ENCODE measurements at places on chromosomes 4 and X.
A peak's percentile ranks its signal among the peaks of the same experiment; 100 is the strongest.

- no peak for DNase-seq
These were observed 107.2 kb upstream of the PGRMC2 start for GRCh38 chr4:128394778-128395177.

GRCh38 chr4:15891312-15891711 lies 47.2 kb downstream of the FGFBP1 start:
- no peak for DNase-seq

DNA sequence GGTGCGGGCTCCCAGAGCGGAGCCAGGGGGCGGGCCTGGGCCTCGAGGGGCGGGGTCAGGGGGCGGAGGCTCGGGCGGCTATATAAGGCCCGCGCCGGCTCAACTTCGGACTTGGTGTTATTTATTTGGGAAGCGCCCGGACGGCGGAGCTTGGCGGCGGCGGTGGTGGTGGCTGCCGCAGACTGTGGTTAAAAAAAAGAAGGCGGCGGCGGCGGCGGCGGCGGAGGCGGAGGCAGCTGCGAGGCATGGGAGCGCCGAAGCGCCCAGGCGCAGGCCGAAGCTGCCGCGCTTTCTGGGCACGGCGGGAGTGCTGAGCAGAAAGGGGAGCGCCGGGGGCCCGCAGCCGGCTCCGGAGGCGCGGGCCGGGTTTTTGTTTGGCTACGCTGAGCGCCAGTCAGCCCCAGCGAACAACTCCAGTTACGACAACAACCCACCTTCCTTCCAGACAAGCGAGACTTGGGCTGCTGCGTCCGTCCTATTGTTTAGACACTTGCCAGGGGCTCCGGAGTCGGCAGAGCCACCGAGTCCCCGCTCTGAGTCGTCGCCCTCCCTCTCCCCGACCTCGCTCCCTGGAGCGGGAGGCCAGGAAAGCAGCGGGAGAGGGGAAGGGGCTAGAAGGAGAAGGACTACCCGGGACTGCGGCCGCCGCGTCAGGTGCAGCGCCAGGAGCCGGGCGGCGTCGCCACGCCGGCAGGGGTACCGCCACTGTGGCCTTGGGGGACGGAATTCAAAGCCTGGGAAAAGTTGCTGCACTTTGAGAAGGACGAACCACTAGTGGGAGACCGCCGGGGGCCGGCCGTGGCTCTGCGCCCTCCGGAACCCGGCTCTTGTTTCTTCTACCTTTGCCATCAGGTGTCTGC lies at the start of gene SLIT2:
Gene SLIT2 (plus strand): TSS at position 110 of the 860 bp plus-strand sequence. CDS start 1,911 bp downstream, outside the sequence.
- peak; percentile 70 for DNase-seq

GRCh38 chrX:29952016-29952415 lies 263.3 kb upstream of the MAGEB2 start:
- DNase-seq: no peak

DNA sequence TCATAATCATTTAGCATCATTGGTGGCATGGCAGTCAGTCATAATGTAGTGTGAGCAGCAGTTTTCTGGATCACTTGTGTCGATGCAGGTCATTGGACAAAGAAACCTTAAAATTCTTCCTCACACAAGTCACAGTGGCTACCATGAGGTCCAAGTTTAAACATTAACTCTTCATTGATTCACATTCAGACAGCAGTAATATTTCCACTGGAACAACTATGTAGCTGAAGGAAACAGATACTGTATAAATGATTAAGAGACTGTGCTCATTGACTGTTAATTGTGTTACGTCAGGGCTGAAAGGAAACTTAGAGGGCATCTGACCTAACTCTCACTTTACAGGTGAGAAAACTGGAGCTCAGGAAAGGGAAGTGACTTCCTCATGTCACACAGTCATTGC lies 261.8 kb downstream of the KLHL13 start:
- DNase-seq: no peak

DNA sequence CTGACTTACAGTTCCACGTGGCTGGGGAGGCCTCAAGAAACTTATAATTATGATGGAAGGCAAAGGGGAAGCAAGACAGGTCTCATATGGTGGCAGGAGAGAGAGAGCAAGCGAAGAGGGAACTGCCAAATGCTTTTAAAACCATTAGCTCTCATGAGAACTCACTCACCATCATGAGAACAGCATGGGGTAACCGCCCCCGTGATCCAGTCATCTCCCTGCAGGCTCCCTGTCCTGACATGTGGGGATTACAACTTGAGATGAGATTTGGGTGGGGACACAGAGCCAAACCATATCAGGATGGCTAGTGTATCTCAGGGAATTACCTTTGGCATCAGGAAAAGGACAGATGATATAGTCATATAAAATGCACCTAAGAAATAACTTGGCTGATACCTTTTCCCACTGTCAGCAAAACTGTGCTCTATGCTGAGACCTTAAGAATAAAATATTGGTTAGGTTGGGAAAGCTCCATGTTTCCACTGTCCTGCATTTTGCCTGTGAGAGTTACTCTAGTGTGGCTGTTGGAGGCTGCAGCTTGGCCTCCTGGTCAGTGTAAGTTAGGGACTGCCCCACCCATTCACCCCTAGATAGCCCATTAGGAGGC lies 110.3 kb downstream of the UCHL1 start:
- DNase-seq: no peak

DNA sequence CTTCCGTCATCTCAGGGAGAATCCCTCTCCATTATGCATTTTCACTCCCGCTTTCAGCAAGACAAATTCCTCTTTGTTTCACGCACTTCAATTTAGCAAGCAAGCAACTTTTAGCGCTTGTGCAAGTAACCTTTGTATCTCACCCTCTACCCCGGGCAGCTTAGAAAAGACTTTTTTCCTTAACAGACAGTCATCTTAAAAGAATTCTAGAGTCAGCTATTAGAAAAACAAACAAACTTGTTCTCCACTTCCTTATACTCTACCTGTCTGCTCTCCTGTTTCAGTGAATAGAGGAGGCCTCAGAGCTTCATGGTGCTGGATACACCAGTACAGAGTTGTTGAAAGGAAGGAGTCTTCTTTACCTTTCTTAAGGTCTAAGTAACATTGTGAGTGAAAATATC lies 12.1 kb downstream of the TIGD2 start:
- DNase-seq: no peak

DNA sequence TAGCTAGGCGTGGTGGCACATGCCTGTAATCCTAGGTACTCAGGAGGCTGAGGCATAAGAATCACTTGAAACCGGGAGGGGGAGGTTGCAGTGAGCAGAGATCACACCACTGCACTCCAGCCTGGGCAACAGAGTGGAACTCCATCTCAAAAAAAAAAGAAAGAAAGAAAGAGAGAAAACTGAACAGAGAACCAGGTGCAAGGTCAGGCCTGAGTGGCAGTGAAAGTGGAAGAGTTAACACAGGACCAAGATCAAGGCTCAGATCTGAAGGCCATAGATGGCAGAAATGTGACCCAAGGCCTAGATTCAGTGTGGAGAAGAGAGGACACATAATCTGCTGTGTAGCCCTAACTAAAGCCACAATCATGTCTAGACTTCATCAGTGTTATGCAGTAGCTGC lies 4.9 kb upstream of the ZNF630 start:
- DNase-seq: no peak

DNA sequence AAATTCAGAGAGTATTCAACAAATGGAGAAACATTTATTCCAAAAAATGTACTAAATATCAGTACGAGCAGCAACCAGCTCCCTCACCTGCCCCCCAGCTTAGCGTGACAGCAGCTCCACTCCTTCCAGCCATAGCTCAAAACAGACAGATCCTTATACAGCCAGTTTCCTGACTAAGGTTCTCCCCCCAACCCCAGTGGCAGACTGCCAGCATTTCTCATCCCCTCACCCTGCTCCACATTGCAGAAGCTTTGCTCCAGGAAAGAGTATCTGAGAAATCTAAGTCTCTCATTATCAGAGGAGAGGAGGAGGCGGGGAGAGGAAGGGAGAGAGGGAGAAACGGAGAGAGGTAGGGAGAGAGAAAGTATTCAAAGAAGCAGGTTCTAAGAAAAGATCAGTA lies 53.3 kb upstream of the PASD1 start:
- no peak for DNase-seq

All from AG09319 (cell line).